Stimulated activated CD8-positive, alpha-beta memory T cell treated with anti-CD3 and anti-CD28 coated beads, Interleukin-4, amount 100 ng/mL, for 24 hours (primary cell): ENCODE measurements at places on chromosomes 5 and 9.

DNA sequence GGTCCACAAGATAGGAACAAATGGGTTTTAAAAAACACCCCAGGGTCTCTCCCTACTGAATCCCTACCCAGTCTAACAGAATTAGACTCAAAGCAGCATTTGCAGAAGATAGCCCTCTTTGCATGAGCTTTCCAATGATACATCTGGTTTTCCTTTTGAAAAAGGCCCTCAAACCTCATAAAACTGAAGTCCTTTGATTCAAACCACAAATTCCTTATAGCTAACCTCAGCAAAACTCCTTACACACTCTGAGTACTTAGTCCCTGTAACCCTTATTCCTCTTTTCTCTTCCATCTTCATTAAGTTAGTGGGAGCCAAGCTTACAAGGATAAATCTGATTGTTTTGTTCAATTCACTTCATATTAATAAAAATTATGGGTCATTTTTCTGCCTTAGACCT, 90.5 kb upstream of the TNC start:
- no peak for DNase-seq

DNA sequence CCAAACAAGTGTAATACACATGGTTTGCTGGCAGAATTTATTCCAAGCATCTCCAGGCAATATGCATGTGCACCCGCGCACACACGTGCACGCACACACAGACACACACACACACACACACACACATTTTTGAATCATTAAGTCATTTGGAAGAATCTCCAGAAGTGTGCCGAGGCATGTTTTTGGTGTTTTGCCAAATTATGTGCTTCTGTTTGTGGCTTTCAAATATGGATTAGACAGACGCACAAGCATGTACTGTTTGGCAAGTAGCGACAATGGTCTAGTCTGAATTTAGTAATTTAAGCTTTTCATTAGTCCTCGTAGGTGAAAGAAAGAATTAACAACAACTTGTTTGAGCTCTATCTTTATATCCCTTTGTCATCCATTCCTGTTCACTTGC, 36.7 kb downstream of the NFIB start:
- DNase-seq, result no peak

DNA sequence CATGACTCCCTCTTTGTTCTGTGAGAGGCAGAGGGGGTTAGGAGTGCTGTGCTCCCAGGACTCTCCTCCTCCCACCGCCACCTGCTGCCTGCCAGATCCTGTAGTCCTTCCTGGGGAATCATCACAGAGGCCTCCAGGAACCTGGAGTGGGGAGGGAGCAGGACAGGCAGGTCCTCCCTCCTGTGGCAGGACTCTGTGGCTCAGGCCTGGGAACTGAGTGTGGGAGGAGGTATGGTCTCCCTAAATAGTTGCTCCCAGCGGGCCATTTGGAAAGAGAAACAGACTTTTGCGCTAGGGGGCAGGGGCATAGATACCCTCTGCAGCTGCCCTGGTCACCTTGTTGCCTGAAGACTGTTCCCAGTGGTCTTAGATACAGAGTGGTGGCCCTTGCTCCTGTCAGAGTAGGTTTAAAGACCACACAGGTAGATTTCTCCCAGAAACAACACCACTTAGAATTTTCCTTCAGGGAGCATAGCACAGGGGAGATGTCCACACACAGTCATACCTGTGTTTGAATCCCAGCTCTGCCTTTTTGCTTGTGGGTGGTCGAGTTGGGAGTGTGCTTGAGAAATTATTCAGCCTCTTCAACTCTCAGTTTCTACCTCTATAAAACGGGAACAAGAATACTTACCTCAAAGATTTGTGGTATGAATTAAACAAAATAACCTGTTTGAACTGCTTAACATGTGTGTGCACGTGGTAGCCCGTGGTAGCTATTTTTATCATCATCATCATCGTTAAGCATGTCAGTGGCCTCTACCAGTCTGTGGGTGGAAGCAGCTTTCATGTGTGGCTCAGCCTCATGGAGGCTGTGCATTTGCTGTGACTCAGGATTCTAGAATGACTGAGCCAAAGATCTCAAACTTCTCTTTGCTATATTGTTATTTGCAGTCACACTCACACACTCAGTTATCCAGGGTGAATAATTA, 55.8 kb downstream of the SLC22A5 start:
- peak; percentile 57 for DNase-seq

DNA sequence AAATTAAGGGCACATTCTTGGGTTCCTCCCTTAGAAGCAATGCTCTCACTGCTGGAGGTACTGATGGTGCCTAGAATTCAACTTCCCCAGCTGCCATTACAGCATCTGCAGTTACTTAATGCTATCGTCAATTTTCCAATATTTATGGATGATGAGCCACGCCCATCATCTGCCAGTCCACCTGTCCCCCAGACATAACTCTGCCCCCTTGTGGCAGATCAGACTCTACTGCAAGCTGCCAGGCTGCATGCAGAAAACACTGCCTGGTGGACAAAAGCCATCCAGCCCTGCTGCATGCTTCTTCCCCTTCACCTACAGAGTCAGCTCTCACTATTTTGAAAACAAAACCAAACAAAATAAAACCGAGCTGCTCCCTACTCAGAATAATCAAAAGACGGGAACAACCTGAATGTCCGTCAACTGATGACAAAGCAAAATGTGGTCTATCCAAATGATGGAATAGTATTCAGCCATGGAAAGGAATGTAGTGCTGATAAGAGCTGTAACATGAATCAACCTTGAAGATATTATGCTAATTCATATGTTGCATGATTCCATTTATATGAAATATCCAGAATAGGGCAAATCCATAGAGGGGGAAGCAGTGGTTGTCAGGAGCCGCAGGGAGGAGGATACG, 66.4 kb downstream of the RETREG1 start:
- no peak for DNase-seq

DNA sequence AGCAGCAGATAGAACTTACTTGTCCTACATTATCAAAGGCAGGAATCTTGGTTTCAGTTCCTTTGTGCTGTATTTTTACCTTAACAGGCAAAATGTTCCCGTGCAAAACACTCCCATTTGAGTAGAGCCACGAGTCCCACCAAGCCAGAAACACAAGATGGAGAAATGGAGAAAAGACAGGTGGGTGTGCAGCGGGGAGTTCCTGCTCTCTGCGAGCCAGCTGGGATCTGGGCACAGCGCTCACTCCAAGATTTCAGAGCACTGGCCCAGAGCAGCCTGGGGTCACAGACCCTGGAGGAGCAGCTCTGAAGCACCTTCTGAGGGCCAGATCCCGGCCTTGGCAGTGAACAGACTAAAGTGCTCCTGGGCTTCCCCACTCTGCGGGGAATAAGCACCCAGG, 2.9 kb downstream of the UCK1 start:
- no peak for DNase-seq

DNA sequence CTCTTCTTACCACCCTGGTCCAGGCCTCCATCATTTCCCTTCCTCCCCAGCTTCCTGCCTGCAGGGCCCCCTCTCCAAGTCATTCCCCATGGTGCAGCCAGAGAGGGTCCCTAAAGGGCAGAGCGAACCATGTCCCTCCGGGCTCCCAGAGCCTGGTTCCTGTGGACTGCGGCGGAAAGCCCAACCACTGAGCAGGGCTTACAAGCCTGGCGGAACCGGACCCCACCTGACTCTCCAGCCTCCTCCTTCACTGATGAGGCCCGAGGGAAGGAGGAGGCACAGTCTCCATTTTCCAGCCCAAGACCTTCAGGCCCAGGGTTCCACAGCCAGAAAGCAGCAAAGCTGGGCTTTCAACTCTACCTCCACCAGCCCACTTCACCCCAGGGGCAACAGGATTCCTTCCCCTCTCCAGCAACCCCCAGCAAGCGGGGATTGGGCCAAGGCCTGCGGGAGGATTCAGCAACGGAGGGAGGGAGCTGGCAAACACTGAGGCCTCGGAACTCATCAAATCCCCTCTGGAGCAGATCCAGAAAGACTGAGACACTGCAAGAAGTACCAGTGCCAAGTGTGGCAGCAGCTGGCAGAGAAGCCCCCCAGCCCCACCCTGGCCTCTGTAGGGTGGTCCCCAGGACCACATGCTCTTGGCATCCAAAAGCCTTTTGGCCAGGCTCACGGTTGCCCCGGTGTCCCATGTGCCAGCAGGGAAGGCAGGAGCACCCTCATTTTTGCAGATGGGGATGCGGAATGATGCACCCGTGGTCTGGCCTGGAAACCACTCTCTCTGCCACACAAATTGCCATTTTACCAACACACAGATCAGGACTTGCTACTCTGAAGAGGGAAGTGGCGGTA, 3.1 kb downstream of the FAM163B start:
- DNase-seq, result no peak

GRCh38 chr9:97386265-97386633, 25.6 kb upstream of the TDRD7 start:
- DNase-seq, result no peak

DNA sequence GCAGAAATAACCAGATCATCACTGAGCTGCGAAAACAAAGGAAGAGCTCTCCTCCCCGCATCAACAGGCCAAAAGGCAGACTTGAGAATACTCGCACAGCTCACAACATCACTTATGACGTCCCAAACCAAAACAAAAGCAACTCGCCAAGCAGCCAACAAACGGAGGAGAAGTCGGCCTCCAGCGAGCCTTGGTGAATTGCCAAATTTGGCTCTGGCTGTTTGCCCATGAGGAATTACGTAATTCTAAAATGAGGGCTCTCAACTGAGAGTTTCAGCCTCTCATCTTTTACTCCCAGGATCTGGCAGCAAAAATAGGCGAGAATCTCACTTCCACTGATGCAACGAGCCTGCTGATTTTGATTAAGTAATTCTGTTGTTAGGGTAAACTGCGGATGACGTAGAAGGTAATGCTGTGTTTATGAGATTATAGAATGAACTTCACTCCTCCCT, 51.7 kb upstream of the SEMA6A start:
- no peak for DNase-seq

DNA sequence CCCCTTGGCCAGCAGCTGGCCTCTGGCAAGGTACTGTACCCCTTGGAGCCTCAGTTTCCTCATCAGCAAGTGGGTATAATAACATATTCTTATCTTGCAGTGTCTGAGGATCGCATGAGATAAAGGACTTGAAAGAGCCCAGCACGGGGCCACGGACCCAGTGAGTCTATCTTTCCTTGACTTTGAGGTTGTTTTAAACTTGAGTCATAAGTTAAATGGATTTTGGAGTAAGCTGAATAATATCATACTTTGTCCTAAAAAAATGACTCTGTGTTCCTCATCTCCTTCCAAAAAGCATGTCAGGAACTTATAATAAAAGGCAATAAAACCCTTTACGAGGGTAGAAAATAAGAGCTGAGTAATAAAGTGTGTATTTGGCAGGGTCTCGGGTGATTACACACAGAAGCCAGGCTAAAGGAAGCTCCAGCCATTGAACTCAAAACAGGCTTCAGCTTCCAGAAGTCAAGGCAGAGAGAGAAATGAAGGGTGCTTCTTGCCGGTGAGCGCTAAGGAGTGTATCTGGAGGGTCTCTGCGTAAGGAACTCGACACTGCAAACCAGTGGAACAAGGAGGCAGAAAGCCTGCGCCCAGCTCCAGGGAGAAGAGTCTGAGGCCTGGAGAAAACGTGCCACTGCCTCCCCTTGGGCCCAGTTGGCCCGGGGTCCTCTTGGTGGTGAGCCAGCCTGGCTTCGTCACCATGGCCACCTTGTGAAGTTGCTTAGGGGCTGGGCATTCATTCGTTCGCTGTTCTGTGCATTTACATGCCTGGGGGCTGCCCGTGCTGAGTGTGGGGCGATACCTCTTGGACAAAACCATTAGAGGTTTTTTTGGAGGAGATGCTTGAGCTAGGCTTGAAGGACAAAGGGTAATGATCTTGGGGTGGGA, 72.4 kb upstream of the PHYKPL start:
- no peak for DNase-seq

DNA sequence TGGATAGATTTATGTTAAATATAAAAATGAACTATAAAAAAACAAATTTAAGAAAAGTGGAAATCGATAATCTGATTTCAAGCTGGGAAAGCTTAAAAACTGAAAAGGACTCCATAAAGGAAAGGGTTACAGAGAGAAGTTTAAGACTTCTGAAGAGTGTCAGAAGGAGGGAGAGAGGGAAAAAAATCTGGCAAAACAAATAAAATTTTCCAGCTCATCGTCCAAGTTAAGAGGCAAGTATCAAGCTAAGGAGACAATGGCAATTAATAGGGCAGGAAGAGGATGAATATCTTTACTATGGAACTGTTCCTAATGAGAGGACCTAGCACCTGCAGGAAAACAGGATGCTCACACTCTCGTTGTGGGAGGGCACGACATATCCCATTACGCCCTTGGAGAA, 20.5 kb upstream of the HEXB start:
- DNase-seq, result no peak

GRCh38 chr5:27568811-27569210, 530.4 kb upstream of the CDH9 start:
- no peak for DNase-seq

- no peak for DNase-seq
These were observed 174.1 kb downstream of the KDM4C start for GRCh38 chr9:6931913-6932312.

GRCh38 chr5:72648480-72648879, 141.3 kb upstream of the ZNF366 start:
- no peak for DNase-seq

GRCh38 chr5:176730815-176731475, 79.4 kb upstream of the UNC5A start:
- no peak for DNase-seq

- DNase-seq, result no peak
These were observed 317.6 kb downstream of the FBXL17 start for GRCh38 chr5:108064302-108064701.

- DNase-seq, result no peak
These were observed 416.4 kb upstream of the IRX1 start for GRCh38 chr5:3179220-3179619.

DNA sequence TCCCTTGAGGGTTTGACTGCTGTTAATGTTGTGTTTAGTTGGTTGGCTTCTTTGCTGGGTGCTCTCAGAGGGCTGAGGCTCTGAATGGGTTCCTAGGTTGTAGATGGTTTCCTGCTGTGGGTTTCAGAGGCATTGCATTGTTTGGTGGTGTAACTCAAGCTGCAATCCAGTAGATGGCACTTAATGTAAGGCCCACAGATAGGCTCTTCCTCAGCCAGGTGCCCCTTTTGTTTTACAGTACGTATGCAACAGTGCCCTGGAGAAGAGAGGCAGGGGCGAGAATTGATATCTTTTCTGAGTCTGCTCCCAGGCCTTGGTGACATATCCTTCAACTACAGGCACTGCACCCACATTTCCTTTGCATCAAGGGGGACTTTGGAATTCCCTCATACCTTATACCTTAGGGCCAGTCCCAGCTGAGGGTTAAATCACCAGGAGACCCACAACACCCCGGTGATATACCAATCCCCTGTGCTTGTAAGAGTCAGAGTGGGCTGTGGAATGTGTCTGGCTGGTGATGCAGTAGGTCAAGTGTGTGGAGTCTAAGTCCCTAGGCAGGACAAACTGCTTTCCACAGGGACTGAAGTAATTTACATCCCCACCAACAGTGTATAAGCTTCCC, 7.0 kb upstream of the UGT3A2 start:
- DNase-seq, result no peak
